ENCODE measurements at places on chromosomes 13 and 19. TPM values are rescaled to one million over a fixed set of nuclear protein-coding genes. Genes with fewer than 3 reads are reported as not detected.

GRCh38 chr19:57434386-57435061 lies 601 bp upstream of the ZNF749 start:
- H3K27me3 ChIP-seq = no peaks in the 10 kb centered on the region
- no peak overlapping the region for H3K27ac ChIP-seq
- no peaks in the 10 kb centered on the region for H3K36me3 ChIP-seq

DNA sequence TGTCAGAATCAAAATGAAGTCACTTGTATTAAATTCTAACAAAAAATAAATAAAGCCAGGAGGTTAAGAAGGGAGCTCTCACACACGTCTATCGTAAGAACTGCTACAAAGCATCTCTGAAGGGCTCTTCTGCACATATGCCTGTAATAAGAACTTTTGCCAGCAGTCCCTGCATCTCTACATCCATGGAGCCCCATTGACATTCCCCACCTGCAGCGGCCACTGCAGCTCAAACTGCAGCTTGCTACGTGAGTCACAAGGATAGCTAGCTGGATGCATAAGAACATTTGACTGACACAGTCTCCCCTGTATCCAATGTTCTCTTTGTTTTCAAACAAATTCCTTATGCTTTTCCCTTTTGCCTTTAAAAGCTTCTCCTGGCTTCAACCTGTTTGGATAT lies 68.3 kb downstream of the DNAJC3 start:
- H3K27me3 ChIP-seq = no peaks in the 10 kb centered on the region
- H3K4me3 ChIP-seq = no peak overlapping the region
- no peaks in the 10 kb centered on the region for H3K36me3 ChIP-seq
- no peak for DNase-seq
- no peak overlapping the region for H3K27ac ChIP-seq

DNA sequence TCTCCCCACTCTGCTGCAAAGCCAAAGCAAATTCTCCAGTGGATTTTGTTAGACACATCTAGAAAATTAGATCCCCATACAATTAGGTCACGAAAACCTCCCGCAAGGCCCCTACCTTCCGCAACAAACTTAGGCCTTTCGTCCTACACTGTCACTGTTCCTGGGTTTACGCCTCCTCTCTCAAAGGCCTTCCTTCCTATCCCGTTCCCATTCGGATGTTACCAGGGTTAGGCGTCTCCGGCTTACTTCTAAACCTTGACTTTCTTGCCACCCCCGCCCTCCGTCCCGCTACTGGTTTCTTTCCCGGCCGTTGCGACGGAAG lies 754 bp downstream of the RNF6 start:
- peaks cover 28% of the 10 kb centered on the region for H3K36me3 ChIP-seq
- H3K27me3 ChIP-seq = no peaks in the 10 kb centered on the region
- H3K27ac ChIP-seq = peak overlapping the region; percentile 95
- DNase-seq = no peak

GRCh38 chr13:77168237-77168636 lies 141.3 kb upstream of the FBXL3 start:
- H3K27ac ChIP-seq = no peak overlapping the region
- H3K36me3 ChIP-seq = peaks cover 22% of the 10 kb centered on the region
- no peak overlapping the region for H3K4me3 ChIP-seq
- no peaks in the 10 kb centered on the region for H3K27me3 ChIP-seq
- H3K4me1 ChIP-seq = no peaks in the 10 kb centered on the region
- no peak for DNase-seq

DNA sequence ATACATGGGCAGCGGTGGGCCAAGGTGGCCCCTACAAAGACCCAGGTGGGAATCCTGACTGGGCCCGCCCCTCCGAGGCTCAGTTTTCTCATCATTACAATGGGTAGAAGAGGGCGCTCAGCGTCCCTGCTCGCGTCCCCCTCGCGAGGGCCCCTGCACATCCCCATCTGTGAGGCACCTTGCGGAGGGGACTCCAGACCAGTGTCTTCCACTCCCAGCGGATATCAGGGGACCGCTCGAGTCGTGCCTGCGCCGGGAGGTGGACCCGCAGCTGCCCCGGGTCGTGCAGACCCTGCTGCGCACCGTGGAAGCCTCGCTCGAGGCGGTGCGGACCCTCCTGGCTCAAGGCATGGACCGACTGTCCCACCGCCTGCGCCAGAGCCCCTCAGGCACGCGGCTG lies 15.3 kb upstream of the COLGALT1 start:
- no peak overlapping the region for H3K4me3 ChIP-seq
- H3K27ac ChIP-seq = no peak overlapping the region
- no peak for DNase-seq
- peaks cover 7% of the 10 kb centered on the region for H3K4me1 ChIP-seq
- H3K36me3 ChIP-seq = no peaks in the 10 kb centered on the region

The SMIM44 gene
- total RNA-seq = not detected

GRCh38 chr19:57886046-57886445 lies 2.8 kb downstream of the ZNF814 start:
- no peak overlapping the region for H3K4me3 ChIP-seq
- H3K27me3 ChIP-seq = no peaks in the 10 kb centered on the region
- H3K36me3 ChIP-seq = no peaks in the 10 kb centered on the region
- H3K4me1 ChIP-seq = peaks cover 5% of the 10 kb centered on the region
- no peak overlapping the region for H3K27ac ChIP-seq

DNA sequence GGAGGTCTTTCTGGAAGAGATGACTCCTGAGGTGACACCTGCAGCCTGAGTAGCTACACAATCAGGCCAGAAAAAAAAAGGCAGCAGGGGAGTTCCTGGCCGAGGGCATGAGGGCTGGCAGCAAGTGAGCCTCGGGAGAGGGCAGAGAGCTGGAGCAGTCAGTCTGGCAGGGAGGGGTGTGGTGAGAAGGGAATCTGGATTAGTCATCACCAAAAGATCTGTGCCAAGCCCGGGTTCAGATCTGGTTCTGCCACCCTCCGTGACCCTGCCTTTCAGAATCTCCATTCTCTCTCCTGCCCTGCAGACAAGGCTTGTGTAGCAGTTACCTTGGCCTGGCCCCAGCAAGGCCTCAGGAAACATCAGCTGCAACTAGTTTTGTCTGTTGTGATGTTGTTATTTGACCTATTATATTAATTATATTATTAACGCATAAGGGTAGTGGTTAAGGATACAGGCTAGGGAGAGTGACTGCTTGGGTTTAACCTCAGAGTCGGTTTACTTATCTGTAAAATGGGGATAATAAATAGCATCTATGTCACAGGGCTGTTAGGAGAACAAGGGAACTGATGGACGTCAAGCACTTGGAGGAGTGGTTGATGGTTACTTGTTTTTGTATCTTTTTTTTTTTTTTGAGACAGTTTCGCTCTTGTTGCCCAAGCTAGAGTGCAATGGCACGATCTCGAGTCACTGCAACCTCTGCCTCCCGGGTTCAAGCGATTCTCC lies 2.7 kb upstream of the CAPNS1 start:
- H3K4me1 ChIP-seq = peaks cover 18% of the 10 kb centered on the region
- no peaks in the 10 kb centered on the region for H3K27me3 ChIP-seq
- H3K27ac ChIP-seq = no peak overlapping the region
- DNase-seq = peak; percentile 53

GRCh38 chr19:38698225-38699026 lies 45.8 kb downstream of the CAPN12 start:
- H3K4me3 ChIP-seq = no peak overlapping the region
- no peak for DNase-seq
- peaks cover 33% of the 10 kb centered on the region for H3K4me1 ChIP-seq
- no peak overlapping the region for H3K27ac ChIP-seq

DNA sequence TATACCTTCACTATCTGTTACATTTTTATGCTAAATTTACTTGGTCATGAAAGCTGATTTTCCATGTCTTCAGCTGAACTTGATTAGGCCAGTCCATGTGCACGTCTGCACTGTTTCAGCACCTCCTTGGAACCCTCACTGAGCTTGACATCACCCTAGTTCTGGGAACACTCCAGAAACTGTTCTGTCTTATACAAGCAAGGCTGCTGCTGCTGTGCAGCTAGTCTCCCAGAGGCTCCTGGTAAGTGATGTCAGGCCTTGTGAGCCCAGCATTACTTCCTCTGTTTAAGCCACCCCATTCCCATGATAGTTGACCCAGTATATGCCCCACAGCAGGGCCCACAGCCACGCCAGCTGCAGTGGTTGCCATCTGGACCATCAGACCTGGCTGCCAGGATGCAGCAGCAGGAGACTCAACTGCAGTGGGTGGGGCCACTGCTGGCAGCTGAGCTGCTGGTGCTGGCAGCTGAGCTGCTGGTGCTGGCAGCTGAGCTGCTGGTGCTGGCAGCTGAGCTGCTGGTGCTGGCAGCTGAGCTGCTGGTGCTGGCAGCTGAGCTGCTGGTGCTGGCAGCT lies 90.5 kb upstream of the AKAP11 start:
- DNase-seq = no peak
- no peaks in the 10 kb centered on the region for H3K27me3 ChIP-seq
- H3K4me3 ChIP-seq = no peak overlapping the region
- H3K27ac ChIP-seq = no peak overlapping the region
- H3K36me3 ChIP-seq = peaks cover 12% of the 10 kb centered on the region
- no peaks in the 10 kb centered on the region for H3K4me1 ChIP-seq

The STARD13 gene
- total RNA-seq = 28.7 TPM

The SHISA2 gene
- 5.5 TPM for total RNA-seq

- no peak overlapping the region for H3K4me3 ChIP-seq
- no peaks in the 10 kb centered on the region for H3K27me3 ChIP-seq
- H3K27ac ChIP-seq = no peak overlapping the region
- peaks cover 6% of the 10 kb centered on the region for H3K4me1 ChIP-seq
- H3K36me3 ChIP-seq = peaks cover 54% of the 10 kb centered on the region
Measured at GRCh38 chr19:39834287-39834841, 402 bp upstream of the DYRK1B start.

DNA sequence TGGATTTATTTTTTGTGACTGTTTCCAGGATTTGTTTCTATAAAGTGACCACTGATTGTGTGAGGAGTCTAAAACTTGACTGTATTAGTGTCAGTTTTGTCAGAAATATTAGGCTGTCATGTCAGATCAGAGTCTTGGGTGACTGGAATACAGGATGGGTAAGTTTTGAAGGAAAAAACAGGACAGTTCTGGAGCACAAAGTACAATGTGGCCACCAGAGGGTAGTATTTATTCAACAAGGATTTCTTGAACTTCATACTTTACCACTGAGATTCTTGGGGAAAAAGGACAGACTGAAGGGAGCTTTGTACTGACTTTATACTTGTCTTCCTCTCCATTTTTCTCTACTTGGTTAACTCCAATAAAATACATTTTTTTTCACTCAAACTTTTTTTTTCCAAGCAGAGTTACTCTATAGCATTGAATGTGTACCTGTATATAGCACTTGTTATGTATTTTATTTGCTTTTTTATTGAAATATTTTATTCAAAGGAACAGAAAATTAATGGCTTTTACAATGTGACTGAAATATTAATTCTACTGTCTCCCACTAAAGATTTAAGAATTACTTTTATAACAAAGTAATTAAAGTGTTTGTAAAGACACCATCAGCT lies 51.1 kb downstream of the LMO7 start:
- no peak for DNase-seq
- no peak overlapping the region for H3K27ac ChIP-seq
- H3K36me3 ChIP-seq = no peaks in the 10 kb centered on the region
- H3K27me3 ChIP-seq = no peaks in the 10 kb centered on the region

The VSTM2B gene
- total RNA-seq = not detected

- H3K4me1 ChIP-seq = peaks cover 2% of the 10 kb centered on the region
- H3K4me3 ChIP-seq = no peak overlapping the region
- no peaks in the 10 kb centered on the region for H3K36me3 ChIP-seq
- H3K27me3 ChIP-seq = peaks cover 3% of the 10 kb centered on the region
Measured at GRCh38 chr19:41131186-41131585, 17.0 kb downstream of the CYP2F1 start.

The ZSCAN1 gene
- not detected for total RNA-seq

The NLRP9 gene
- not detected for total RNA-seq

DNA sequence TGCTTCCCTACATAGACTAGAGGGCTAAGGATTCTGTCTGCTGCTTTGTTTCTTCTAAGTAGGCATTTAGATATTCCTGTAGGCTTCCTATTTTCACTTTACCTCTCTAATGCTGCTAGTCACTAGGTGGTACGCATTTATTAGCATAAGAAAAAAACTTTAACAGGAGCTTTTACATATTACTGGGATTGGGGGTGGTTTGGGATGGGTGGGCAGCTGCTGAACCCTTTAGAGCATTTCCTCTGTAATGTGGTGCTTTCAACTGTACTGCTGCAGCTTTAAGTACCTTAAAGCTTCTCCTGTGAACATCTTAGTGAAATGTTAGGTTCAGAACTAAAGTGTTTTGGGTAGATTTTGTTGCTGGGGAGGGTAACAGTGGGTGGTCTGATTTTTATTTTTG lies 92.6 kb downstream of the ZNF486 start:
- H3K4me3 ChIP-seq = no peak overlapping the region
- H3K36me3 ChIP-seq = no peaks in the 10 kb centered on the region
- H3K27me3 ChIP-seq = no peaks in the 10 kb centered on the region
- H3K4me1 ChIP-seq = no peaks in the 10 kb centered on the region

GRCh38 chr13:62510906-62511655 lies 1095.4 kb upstream of the PCDH20 start:
- no peak overlapping the region for H3K4me3 ChIP-seq
- no peaks in the 10 kb centered on the region for H3K36me3 ChIP-seq
- H3K27ac ChIP-seq = no peak overlapping the region
- H3K4me1 ChIP-seq = no peaks in the 10 kb centered on the region
- DNase-seq = no peak
- no peaks in the 10 kb centered on the region for H3K27me3 ChIP-seq

The ZNF792 gene
- 5.9 TPM for total RNA-seq

GRCh38 chr13:91108315-91108714 lies 239.2 kb upstream of the MIR17HG start:
- no peaks in the 10 kb centered on the region for H3K4me1 ChIP-seq
- no peak overlapping the region for H3K4me3 ChIP-seq
- H3K27me3 ChIP-seq = no peaks in the 10 kb centered on the region

The LRRC63 gene
- not detected for total RNA-seq

The GPC6 gene
- total RNA-seq = 81.8 TPM

The SHANK1 gene
- not detected for total RNA-seq

- DNase-seq = peak; percentile 75
- no peak overlapping the region for H3K4me3 ChIP-seq
- H3K27ac ChIP-seq = no peak overlapping the region
- H3K27me3 ChIP-seq = no peaks in the 10 kb centered on the region
- H3K4me1 ChIP-seq = peaks cover 8% of the 10 kb centered on the region
- no peaks in the 10 kb centered on the region for H3K36me3 ChIP-seq
Measured at GRCh38 chr13:40377783-40378182, 288.7 kb downstream of the FOXO1 start.

DNA sequence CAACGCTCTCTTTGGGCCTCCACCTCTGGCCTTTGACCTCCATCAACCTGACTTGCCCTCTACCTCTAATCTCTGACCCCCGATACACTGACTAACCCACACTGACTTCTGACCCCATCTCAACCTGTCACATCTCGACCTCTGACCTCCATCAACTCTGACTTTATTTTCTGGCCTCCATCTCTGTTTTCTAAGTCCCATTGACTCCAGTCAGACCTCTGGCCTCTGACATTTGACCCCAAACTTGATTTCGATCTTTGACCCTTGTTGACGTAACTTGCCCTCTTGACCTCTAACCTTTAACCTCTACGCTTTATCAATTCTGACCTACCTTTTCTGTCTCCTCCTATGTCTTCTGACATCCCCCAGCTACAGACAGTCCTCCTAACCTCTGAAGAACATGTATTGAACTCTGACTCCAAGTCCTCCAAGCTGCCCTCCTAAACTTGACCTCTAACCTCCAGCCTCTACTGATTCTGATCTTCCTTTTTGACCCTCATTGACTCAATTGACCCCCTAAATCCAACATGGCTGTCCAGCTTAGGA lies 780 bp downstream of the ACP4 start:
- no peak for DNase-seq
- H3K4me1 ChIP-seq = no peaks in the 10 kb centered on the region
- H3K36me3 ChIP-seq = no peaks in the 10 kb centered on the region
